Stimulated activated CD4-positive, alpha-beta T cell treated with anti-CD3 and anti-CD28 coated beads, TNF-alpha, amount 100 ng/mL, for 4 hours (primary cell): ENCODE measurements at places on chromosomes 16 and 17.

- no peak for DNase-seq
Observed at GRCh38 chr16:3787924-3788661, 70.8 kb upstream of the TRAP1 start.

DNA sequence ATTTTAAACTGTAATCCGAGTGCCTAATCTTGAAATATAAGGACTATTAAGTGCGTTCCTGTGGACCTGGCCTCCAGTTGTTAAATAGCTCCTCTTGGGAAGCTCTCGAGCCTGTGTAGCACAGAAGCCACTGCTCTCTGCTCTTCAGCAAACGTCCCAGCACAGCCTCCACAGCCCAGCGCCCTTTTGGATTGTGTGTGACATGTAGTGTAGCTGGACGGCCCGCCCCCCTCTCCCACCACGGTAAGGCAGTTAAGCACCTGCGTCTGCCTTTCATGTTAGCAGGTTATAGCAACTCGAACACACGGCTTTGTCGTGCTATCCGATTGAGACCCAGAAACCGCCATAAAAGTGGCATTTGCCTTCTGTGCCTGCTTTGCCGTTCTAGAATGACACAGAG lies 79.2 kb upstream of the CHMP6 start:
- no peak for DNase-seq

DNA sequence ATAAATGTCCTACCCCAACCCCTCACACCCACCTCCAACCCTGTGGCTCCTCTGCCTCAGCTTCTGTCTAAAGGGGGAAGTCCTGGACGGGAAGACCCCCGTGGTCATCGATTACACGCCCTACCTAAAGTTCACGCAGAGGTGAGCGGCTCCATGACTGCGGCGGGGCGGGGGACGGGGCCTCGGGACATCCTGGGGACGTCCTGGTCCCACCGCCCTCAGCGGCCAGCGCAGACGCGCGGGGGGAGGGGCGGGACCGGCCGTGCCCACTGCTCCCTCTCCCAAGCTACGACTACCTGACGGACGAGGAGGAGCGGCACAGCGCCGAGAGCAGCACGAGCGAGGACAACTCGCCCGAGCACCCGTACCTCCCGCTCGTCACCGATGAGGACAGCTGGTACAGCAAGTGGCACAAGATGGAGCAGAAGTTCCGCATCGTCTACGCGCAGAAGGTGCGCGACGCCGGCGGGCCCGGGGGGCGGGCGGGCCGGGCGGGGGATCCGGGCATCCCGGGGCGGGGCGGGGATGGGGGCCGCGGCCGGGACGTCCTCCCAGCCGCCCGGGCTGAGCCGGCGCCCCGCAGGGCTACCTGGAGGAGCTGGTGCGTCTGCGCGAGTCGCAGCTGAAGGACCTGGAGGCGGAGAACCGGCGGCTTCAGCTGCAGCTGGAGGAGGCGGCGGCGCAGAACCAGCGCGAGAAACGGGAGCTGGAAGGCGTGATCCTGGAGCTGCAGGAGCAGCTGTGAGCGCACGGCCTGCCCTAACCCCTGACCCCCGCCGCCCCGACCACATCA lies 6.7 kb downstream of the RUNDC3A start:
- DNase-seq: no peak

- no peak for DNase-seq
Observed at GRCh38 chr17:8939496-8940334, 25.8 kb downstream of the PIK3R5 start.

DNA sequence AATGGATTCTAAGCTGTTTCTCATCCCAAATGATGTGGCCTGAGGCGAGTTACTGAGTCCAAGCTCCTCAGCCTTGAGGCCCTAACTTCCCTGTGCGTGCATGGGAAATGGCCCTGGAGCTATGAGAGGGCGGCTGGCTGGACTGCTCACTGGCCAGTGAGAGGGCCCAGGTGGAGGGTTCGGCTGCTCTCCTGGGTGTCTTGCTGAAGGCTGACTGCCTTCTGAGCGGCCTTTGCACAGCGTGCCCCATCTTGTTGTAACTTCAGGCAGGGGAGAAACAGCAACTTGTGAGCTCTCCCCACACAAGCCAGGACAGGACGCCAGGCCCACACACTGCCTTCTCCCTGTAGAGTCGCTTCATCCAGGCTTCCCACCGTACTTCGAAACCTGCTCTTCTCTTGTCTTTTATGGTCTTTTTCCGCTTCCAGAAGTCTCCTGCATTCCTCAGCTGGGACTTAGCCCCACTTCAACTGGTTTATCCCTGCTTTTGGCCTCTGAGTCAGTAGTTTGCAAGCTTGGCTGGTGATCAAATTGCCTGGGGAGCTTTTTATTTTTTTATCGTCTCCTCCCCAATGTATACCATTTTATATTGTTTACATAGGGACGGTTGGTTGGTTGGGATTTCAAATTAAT lies 13.3 kb downstream of the CDH3 start:
- no peak for DNase-seq
